ENCODE measurements at places on chromosomes 3 and 15. TPM values are rescaled to one million over a fixed set of nuclear protein-coding genes. Genes with fewer than 3 reads are reported as not detected.

TMEM207 gene
- not detected for total RNA-seq

APBA2 gene
- total RNA-seq = 15.5 TPM

MAP1A gene
- 0.57 TPM for total RNA-seq

WDR49 gene
- not detected for total RNA-seq

CYP1A2 gene
- total RNA-seq = not detected

OR5K3 gene
- not detected for total RNA-seq

SPSB4 gene
- 0.07 TPM for total RNA-seq

FBXO40 gene
- not detected for total RNA-seq
